ENCODE measurements at places on chromosomes 11 and 22.

- no peak for DNase-seq
Measured at GRCh38 chr11:65915821-65916251, 3.0 kb downstream of the C11orf68 start.

GRCh38 chr11:69094111-69094914, 45.6 kb downstream of the TPCN2 start:
- no peak for DNase-seq

GRCh38 chr11:65645710-65646109, 7.8 kb downstream of the SIPA1 start:
- no peak for DNase-seq

- DNase-seq: no peak
Measured at GRCh38 chr11:119742263-119742861, 13.4 kb upstream of the NECTIN1 start.

- no peak for DNase-seq
Measured at GRCh38 chr11:100574894-100575769, 112.0 kb upstream of the ARHGAP42 start.

DNA sequence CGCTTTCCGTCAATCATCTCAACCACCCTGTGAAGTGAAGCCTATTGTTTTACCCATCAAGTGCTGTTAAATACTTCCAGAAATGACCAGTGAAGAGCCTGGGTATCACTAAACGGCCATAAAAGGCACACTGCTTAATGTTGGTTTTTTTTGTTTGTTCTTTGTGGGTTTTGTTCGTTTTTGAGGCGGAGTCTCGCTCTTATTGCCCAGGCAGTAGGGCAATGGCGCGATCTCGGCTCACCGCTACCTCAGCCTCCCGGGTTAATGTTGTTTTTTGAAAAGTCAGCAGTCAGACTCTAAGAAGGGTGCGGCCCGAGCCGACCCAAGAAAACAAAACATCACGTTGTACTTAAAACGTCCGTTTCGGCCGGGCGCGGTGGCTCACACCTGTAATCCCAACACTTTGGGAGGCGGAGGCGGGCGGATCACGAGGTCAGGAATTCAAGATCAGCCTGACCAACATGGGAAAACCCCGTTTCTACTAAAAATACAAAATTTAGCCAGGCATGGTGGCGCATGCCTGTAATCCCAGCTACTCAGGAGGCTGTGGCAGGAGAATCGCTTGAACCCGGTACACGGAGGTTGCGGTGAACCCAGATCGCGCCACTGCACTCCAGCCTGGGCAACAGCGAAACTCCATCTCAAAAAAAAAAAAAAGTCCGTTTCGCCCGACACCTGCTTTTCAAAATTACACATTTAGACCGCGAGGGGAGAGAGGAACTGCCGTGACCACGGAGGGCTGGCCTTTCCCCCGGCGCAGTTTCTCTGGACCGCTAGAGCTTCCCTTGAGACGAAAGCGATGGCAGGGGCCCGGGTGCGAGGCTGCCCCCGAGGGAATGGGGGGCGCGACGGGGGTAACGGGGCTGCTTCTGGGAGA, 714 bp downstream of the CD59 start:
- DNase-seq: peak; percentile 10

GRCh38 chr22:38193580-38193979, 8.2 kb upstream of the MAFF start:
- DNase-seq: no peak

GRCh38 chr11:721247-721740, 15.3 kb downstream of the EPS8L2 start:
- DNase-seq: no peak

DNA sequence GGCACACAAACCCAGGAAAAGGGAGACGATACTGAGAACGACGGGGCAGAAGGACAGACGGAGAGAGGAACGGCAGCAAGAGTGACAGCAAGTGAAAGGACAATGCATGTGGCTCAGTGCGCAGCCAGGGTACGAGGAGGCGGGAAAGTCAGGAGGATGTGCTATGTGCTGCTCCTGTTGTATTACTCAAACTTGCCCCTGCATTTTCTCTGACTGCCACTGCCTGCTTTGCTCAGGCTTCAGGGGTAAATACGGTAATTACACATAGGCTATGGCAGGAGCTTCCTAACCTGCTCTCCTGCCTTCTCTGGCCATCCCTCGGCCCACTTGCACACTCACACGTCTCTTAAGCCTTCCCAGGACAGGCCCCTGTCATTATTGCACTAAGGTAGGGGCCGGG, 94.8 kb downstream of the FEZ1 start:
- DNase-seq: no peak

- no peak for DNase-seq
Measured at GRCh38 chr22:30121960-30122359, 41.7 kb downstream of the HORMAD2 start.

DNA sequence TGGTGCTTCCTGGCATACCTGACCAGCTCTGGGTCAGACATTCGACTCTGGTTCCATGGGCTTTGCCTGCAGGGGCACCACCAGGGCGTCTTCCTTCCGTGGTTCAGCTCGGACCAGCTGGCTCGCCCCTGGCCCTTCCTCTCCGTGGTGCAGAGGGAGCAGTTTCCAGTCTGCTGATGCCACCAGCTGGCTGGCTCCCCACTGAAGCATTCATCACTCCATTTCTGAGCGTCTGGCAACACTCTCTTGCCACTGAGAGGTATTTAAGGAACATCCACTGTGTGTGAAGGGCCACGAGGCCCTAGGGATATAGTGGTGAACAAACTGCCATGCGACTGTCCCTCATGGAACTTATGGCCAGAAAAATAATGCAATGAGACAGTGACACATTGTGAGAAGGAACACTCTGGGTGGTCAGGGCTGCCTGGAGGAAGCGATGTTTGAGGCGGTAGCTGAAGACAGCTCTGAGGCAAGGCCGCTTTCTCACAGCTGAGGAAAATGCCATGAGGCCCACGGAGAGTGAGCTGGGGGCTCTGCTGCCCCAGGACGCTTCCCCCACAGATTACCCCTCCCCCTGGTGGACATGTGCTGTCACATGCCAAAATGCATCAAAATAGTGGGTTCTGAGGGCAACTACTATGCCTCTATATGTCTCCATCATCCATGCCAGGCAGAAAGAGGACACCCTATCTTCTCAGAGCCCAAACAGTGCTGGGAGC, 44.9 kb upstream of the ARFGAP3 start:
- DNase-seq: peak; percentile 16

DNA sequence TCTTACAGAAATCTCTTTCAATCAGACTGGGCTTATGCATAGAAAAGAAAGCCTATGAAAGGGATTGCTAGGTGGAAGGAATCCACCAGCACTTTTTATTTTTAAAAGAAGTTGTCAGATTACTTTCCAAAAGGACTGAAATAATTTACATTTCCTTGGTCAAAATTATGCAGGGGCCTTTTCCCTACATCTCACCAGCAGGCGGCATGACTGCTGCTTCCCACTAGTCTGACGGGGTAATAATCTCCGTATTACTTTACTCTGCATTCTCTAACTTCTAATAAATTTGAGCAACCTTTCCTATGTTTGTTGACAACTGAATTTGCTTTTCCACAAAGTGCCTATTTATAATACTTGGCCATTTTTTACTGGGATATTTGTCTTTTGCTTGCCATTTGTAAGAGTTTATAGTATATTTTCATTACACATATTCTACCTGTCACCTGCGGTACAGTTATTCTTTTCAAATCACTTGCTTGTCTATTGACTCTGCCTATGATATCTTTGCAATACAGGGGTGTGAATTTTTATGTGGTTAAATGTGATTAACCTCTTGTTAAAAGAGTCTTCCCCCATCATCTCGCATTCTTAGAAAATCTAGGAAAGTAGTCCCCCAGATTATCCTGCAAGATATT, 51.9 kb upstream of the USP47 start:
- DNase-seq: no peak

- DNase-seq: no peak
Measured at GRCh38 chr11:60947700-60948099, 4.3 kb downstream of the SLC15A3 start.

GRCh38 chr22:47165338-47166032, 403.0 kb downstream of the TBC1D22A start:
- DNase-seq: no peak

DNA sequence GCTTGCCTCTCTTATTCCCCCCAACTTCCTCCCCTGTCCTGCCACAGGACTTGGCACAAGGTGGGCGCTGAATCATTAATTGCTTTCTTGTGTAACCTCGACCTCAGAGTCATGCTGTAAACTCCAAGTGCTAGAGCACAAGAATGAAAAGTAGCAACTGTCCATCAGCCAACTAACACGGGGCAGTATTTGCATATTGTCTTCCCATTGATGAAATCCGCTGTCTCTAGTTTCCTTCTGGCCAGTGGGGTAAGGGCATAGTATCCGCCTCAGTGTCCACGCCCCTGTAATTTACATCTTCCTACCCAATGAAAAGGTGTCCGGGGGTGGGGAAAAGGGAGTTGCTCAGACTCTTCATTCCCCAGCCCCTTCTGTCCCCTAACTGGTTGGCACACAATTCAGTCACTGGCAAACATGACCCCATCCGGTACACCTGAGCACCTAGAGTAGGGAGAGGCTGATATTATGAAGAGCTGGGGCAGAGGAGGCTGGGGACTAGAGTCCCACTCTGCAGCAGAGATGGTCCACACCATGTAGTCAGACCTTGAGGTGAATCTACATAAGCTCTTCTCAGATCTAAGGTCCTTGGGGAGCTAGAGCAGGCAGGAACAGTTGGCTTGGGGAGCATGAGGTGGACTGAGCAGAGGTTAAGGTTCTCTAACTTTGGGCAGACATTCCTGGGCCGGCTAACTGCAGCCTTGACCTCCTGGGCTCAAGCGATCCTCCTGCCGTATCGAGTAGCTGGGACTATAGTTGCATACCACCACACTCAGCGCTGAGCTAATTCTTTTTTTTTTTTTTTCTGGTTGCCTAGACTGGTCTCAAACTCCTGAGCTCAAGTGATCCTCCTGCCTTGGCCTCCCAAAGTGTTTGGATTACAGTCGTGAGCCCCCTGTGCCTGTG, 6.8 kb upstream of the GGA1 start:
- DNase-seq: no peak

GRCh38 chr11:61071208-61071681, 31.0 kb upstream of the CD5 start:
- DNase-seq: peak; percentile 38

DNA sequence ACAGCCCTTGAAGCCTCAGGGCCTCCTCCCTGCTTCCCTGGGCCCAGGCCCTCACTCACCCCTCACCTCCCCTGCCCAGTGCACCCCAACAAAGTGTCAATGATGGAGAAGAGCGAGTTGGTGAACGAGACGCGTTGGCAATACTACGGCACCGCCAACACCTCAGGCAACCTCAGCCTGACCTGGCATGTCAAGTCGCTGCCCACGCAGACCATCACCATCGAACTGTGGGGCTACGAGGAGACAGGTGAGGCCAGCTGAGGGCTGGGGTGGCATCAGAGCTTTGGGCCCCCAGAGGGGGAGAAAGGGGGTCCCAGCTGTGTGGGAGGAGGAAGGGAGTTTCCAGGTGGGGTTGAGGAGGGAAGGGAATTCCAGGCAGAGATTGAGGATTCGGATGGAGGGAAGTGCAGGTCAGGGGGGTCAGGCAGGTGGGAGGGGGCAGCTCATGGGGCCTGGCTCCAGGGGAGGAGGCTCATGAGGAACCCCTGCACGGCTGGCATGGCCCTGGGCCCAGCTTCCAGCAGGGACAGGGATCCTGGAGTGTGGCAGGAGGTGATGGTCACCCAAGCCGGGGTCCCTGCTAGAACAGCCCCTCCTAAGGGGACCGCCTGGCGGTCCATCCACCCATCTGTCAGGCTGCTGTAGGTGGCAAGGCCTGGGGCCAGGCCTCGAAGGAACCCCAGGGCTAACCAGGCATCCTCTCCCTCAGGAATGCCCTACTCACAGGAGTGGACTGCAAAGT, 2.9 kb downstream of the SUSD2 start:
- no peak for DNase-seq

- DNase-seq: no peak
Measured at GRCh38 chr11:130383344-130384211, 44.8 kb downstream of the ADAMTS8 start.

- DNase-seq: no peak
Measured at GRCh38 chr11:79212741-79213190, 228.1 kb downstream of the TENM4 start.

DNA sequence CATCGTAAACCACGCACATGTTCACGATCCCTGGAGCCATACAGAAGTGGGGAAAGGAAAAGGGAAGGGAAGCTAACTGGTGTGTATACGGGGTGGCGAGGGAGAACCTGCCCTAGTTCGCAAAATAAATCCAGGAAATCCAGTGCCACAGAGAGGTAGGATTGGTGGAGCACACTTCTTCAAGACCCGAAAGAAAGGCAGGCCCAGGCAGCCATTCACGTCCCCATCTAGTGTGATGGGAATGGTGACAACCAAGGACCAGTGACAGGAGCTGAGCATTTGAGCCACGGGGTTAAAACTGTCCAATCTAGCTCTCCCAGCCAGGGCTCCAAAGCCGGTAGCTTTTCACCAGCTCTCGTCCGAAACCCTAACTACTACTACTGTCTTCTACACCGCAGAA, 53.7 kb downstream of the IGSF9B start:
- no peak for DNase-seq

DNA sequence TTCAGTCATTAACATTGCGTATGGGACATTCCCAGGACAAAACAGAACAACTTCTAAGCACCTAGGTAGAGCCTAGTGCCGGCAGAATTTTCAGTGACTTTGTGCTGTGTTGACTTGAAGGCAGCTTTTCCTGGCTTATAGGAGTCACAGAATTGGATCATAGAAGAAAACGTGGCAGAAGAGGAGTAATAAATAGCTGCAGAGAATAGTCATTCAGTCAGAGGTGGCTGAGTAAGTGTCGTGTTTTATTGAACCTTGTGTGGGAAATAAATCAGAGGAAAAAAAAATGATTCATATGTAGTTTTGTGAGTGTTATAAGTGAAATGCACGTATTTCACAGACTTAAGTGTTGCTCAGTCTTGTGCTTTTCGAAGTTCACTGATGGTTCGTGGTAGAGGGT, 2.1 kb downstream of the BARX2 start:
- no peak for DNase-seq

- DNase-seq: no peak
Measured at GRCh38 chr11:125724125-125724524, 22.0 kb upstream of the PATE1 start.

DNA sequence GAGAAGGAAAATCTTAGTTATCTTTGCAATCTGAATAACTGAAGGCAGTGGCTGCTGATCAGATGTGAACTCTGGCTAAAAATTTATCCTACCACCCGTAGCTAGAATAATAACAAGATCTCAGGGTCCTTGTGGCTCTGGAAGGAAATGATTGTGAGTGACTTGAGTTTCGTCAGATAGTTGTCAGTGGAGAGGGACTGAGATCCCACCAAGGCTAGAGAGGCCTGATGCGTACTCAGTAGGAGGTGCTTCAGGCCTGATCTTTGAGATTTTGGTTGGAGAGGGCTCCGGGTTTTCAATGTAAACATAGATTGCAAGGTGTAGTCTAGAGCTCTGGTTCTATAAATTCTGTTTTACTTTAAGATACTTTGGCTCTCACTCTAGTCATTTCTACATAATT, 1.4 kb downstream of the MADD start:
- no peak for DNase-seq

- DNase-seq: no peak
Measured at GRCh38 chr22:36221799-36222751, 17.3 kb downstream of the APOL2 start.

DNA sequence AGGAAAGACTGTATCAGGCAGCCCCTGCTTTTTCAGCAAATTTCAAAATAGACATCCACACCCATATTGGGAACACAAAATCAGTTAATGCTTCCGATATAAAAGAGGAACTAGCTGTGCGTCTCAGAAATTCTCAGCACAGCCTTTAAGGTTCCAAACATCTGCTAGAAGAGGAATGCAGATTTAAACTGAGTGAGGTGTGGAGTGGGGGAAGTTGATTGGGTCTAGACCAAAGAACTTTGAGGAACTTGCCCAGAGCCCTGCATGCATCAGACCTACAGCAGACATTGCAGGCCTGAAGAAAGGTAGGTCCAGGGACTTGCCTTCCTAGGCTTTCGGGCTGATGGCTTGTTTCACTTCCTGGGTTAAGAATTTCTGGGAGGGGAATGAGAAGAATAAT, at the start of gene MS4A4A:
TSS of gene MS4A4A (plus strand) at position 255 of the 400 bp plus-strand sequence. CDS start at position 265, 10 bp downstream.
- no peak for DNase-seq
